Psoas muscle (tissue), 8 donors: ENCODE measurements at places on chromosomes 1 and 21. TPM values are rescaled to one million over a fixed set of nuclear protein-coding genes. Genes with fewer than 3 reads are reported as not detected.

The SEMA4A gene
- total RNA-seq, result 2.3 TPM

The SLC30A2 gene
- 3.6 TPM for total RNA-seq

DNA sequence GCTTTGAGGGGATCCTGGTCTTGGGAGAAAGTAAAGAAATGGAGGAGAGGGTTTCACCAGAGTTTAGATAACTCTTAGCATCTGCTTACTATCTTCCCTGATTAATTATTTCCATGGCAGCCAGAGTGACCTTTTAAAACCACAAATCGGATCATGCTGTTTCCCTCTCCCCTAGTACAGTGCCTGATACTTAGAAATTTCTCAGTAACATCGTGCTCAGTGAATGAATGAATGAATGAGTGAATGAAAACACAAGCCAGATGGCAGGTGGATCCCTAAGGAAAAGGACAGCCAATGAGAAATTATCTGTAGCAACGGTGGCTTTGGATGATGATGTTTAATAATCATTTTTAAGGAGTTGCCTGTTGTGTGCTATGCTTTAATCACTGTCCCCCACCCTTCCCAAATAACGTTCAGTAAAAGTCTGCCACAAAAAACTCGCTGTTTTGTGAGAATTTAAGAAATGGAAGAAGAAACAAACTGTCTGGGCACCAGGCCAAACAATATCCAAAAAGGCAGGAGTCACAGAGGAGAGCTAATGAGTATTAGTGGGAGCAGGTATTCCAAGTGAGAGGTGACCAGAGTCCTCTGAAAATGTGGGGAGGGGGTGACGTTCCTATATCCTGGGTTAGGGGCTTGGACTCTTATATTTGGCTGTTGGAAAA is 737 bp upstream of the SMAP2 start:
- DNase-seq, result no peak

GRCh38 chr1:180952657-180953013 is 39.9 kb downstream of the KIAA1614 start:
- no peak for DNase-seq

- peak; percentile 64 for DNase-seq
Observed at GRCh38 chr1:10338047-10338446, 60.8 kb upstream of the PGD start.

GRCh38 chr1:67401443-67401842 is 28.8 kb downstream of the SERBP1 start:
- DNase-seq, result no peak

GRCh38 chr21:19049567-19049966 is 646.0 kb upstream of the TMPRSS15 start:
- no peak for DNase-seq
